ENCODE measurements at places on chromosomes 1 and 21.
A peak's percentile ranks its signal among the peaks of the same experiment; 100 is the strongest.

DNA sequence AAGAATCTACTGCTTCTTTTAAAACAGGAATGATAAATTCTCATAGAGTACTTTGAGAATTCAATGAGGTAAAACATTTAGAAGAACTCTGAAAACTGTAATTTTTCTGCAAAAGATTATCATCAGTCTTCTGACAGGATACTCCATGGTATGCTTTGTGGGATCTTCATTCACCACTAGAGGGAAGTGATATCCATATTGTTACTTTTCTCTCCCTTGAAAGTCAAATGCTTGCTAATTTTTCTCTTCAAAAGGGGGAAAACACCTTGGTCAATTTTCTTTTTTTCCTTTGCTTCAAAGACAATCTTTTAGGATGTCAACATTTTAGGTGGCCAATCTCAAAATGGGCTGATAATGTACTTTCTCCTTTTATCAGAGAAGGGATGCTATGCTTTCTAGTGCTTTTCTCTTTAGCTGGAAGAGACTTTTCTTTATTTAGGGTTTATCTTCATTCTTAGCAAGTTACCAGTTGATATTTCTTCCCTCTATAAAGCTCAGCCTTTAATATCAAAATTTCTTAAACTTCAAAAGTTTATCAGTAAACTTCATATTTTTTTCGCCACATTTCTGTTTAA, 95.5 kb downstream of the NEGR1 start:
- no peak for DNase-seq

DNA sequence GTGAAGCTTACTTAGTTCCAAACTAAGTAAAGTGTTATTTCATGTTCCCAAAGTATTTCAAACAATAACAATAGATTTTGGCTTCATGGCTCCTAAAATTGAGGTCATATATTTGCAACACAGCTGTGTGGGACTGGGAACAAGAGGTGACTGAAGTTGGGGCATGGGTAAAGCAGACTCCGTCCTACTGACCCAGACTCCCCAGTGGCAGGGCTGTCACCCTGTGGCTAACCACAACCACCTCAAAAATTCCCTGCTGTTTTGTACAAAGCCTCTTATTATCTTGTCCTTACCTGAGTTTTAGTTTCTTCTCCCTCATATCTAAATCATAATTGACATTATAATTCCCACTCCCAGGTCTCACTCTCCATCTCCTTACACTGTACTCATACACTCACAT, 117.6 kb downstream of the PTGER3 start:
- no peak for DNase-seq

- DNase-seq: no peak
These were observed 43.0 kb upstream of the RXRG start for GRCh38 chr1:165487921-165488320.

- no peak for DNase-seq
These were observed 806.2 kb downstream of the PLA2G4A start for GRCh38 chr1:187634940-187635339.

- no peak for DNase-seq
These were observed at the start of gene C4BPB for GRCh38 chr1:207088701-207089626. TSS of gene C4BPB (plus strand) at chr1:207088860. CDS start at chr1:207089532, 672 bp downstream.

DNA sequence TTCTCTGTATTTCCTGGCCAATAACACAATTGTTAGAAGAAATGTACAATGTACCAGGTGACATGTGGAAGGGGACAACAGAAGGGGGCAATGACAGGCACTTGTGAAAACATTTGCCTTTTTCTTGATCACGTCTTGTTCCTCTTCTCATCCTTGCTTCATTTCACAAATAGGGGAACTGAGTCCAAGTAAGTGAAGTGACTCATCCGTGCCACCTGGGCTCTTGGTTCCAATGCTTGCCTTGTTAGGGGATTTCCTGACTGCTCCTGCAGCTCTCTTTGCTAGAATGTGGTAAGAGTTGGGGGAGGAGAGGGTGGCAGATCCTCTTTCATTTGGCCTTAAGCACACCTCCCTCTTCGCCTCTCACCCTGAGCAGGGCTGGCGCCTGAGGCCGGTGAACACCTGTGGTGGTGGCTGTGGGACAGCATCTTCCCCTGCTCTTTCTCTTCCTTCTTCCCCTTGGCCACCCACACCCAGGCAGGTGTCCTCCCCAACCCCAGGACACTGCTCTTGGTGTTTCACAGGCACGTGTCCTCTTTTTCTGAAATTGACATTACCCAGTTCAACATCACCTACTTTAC, 2.2 kb upstream of the RHEX start:
- peak; percentile 33 for DNase-seq

DNA sequence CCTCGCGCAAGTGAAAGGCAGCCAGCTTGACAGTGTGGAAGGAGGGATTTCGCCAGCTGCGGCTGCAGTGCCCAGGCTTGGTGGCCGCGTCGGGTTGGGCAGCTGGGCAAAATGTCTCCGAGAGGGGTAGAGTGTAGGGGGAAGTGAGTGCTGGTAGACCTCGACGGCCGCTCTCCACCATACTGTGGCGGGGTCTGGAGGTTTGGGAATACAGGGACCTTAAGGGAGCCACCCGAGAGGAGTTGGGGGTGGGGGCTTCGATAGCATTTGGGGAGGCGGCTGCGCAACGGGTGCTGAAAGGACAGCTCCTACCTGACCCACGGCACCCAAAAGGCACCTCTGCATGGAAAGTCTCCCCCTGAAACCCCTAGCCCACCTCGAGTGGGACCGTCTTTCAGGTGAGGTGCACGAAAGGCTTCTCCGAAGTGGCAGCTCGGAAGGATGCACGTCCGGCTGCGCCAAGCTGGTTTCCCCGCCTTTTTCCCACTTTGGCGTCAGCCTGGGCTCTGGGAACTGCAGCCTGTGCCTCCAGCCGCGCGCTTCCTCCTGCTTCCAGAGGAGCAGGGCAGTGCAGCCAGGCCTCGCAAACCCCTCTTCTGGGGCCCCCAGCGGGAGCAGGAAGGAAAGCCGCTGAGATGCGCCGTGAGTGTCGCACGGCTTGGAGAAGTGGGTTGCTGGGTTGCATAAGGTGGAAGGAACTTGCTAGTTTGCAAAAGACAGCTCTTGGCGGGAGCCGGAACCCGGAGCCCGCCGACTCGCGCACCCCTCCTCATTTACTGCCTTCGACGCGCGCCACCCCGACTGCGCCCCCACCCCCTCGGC, 531 bp upstream of the HMGN2 start:
- DNase-seq: peak; percentile 30

GRCh38 chr1:112720800-112721199, 5.7 kb upstream of the PPM1J start:
- no peak for DNase-seq

DNA sequence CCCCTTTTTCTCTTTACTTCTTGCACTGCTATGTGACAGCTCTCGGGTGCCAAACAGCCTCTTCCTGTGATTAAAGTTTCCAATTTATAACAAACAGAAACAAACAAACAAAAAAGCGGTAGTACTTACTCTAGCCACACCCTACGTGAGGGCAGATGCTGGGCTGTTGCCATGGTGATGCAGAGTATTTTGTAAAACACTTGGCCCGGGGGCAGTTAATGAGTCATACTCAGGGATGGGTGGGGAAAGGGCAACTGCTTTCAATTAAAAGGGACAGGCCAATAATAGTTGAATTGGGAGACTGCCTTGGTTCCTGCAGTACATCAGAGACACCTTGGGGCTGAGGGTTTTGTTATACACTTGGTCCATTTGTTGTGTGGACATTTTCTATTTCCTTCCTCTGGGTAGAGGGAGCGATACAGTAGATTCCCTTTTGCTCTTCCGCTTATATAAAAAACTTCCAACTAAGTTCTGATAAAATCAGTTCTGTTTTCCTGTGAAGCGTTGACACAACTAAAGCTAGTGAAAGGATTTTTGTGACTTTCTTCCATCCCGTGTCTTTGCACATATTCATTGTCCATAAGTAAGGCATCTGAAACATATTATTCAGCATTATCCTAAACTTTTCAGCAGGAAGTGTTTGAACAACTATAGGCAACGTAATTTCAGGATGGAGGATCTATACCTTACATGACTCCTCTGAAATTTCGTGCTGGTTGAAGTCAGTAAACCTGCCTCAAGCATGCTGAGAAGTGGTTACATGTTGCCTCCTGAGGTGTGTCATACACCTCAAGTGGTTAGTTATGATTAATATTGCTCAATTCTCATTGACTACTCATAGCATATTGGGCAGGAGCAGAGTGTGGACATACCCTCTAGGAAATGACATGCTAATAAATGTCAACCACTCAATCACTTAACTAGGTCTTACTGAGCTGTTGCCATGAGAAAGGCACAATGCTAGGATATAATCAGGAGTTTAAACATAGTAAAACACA, 36.7 kb upstream of the THEM4 start:
- DNase-seq: peak; percentile 42

DNA sequence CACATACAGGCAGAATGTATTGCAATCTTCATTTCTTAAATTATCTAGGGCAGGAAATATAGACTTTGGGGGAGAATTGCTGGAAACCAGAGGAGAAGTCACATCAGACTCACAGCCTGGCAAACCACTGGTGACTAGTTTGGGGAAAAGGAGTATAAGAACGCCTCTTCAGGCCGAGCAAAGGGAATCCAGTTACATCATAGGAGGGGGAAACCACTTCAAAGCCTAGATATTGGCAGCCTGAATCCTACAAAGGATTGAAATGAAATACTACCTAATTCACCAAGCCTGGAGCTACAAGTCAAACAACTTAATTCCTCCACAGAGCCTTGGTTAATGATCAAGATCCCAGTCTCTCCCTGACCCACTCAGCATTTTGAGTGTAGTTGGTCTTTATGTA, 121.7 kb downstream of the SLC30A10 start:
- DNase-seq: no peak

GRCh38 chr1:34970220-34970735, 14.9 kb downstream of the TMEM35B start:
- DNase-seq: no peak

DNA sequence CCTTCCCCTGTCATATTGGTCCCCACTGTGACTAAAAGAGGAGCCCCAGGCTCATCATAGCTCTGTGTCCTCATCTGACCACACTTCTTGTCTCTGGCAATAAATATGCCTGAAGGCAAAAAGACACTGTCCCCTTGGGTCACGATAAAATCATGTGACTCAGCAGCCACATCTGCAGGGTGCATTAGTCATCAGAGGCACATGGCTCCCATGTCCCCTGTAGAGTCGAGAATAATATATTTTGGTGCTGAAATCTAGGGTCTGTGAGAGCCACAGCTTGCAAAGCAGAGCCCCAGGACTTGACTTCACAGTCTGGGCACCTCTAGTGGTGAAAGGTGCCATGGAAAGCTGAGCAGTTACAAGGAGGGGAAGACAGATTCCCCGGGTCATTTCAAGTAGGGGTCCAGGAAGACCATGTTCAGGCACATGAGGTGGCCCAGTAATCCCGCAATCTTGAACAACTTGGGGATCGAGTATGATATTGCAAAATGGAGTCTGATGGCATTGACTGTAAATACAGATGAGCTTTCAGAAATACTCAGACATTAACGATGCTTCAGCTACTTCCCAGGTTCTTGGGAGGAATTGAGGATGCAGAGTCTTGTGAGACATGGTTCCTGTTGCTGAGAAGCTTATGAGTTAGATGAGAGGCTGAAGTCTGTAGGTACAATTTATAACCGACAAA, 68.6 kb downstream of the SLC35F3 start:
- DNase-seq: no peak

DNA sequence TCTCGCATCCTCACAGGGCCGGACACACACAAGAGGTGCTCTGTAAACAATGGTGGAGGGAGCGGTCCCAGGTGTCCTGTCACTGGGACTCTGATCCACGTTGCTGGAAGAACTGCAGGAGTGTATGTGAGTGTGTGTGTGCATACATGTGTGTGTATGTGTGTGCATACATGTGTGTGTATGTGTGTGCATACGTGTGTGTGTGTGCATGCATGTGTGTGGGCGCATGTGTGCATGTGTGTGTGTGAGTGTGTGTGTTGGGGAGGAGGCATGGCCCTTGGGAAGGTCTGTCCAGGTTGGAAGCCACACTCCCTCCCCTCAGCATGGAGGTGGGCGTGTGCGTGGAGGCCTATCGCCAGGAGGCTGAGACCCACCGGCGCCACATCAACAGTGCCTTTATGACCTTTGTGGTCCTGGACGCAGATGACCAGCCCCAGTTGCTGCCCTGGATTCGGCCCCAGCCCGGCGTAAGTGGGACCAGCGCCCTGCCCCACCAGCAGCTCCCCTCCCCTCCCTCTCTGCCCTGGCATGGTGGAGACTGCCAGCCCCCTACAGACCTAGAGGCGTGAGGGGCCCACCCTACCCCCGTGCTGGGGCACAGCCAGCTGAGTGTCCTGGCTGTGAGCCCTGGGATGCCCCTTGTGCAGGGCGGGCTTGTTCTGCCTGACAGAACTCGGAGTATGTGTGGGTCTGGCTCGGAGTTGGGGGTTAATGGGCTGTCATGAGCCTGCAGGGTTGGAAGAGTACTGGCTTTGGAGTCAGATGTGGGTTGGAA, 22.2 kb downstream of the FAM151A start:
- DNase-seq: no peak

All from stimulated activated CD4-positive, alpha-beta T cell treated with anti-CD3 and anti-CD28 coated beads, Interleukin-12 subunit alpha, Interleukin-12 subunit beta, amount 100 ng/mL, for 4 hours (primary cell).